Lung (tissue), 17 donors: ENCODE measurements at places on chromosomes 16 and 17. TPM values are rescaled to one million over a fixed set of nuclear protein-coding genes. Genes with fewer than 3 reads are reported as not detected.
A peak's percentile ranks its signal among the peaks of the same experiment; 100 is the strongest.

Gene OTOA
- 0.23 TPM for total RNA-seq

DNA sequence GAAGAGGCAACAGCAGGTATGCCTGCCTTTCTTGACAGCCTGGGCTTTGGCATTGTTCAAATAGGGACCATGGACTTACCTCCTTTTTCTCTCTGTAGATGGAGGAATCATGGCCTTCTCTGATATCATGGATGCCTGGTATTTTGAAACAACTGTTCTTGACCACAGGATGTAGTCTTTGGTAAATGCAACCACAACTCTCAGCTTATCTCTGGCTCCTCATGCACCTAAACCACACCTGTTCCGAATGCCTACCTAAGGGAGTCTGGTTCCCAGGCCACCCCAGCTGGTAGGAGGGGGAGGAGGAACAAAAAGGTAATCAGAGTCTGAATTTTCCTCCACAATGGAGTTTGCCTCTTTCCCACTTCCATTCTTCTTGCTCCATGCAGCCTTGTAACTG is 18.8 kb downstream of the CDK5RAP3 start:
- DNase-seq = no peak

DNA sequence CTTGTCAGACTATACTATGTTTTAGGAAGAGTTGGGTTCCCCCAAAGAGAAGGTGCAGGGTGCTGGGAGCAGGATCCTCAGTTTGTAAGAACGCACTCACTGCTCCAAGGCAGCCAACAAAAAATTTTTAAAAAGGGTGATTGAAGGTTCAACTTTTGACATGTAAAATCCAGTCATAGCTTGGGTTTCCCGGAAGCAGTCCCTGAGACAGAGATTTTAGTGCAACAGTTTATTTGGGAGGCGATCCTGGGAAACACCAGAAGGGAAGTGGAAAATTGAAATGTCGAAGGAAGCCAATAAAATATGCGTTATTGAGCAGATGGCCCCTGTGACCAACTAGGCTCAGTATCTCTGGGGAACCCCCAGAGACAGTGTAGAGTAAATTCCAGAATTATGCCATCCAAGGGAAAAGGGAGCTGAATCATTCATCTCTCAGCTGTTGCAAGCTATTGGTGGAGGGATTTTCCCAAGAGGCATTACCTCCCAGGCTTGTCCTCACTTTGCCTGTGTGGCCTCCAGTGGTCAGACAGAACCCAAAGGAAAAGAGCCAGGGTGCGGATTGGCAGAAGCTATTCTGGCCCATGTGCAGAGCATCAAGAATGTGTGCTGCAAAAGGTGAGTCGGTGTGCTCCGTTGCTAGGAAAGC is 72.9 kb downstream of the HS3ST3B1 start:
- DNase-seq = no peak

DNA sequence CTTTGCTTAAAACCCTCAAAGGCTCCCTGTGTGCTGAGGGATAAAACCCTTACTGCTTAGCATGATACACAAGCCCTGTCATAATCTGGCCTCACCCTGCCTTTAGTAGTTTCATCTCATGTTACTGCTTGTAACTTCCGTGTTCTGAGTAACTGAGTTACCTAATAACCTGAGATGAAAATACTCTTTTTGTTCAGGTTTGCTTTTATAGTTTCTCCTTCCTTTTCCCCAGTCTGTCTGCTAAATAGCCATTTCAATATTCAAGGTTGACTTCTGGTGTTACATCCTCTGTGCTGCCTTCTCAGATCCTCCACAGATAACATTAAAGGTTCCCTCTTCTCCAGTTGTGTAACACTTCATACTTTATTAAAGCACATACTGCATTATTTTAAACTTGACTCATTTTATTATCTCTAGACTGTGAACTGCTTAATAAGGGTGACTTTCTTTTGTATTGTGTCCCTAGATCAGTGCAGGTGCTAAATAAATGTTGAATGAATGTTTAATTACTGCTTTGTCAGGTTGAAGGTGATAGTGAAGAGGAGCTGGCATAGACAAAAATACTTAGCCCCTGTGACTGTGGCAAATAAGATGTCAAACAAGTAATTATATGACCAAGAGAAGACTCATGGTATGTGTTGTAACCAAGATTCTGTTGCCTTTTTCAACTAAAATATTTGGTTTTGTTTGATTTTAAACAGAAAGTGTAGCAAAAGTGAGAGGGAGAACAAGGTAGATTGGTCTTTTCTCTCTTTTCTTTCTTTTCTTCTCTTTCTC is 47.8 kb downstream of the NFAT5 start:
- DNase-seq = peak; percentile 8

Gene KRTAP3-1
- not detected for total RNA-seq
